ENCODE measurements at places on chromosomes 1 and 21. TPM values are rescaled to one million over a fixed set of nuclear protein-coding genes. Genes with fewer than 3 reads are reported as not detected.

Gene RASSF5
- 182 TPM for total RNA-seq

Gene TTC39A
- 0.41 TPM for total RNA-seq

Gene PLPPR4
- total RNA-seq, result not detected

Gene SCYL3
- 10.2 TPM for total RNA-seq

- DNase-seq, result no peak
Measured at GRCh38 chr1:224287714-224288113, 42.3 kb downstream of the NVL start.

DNA sequence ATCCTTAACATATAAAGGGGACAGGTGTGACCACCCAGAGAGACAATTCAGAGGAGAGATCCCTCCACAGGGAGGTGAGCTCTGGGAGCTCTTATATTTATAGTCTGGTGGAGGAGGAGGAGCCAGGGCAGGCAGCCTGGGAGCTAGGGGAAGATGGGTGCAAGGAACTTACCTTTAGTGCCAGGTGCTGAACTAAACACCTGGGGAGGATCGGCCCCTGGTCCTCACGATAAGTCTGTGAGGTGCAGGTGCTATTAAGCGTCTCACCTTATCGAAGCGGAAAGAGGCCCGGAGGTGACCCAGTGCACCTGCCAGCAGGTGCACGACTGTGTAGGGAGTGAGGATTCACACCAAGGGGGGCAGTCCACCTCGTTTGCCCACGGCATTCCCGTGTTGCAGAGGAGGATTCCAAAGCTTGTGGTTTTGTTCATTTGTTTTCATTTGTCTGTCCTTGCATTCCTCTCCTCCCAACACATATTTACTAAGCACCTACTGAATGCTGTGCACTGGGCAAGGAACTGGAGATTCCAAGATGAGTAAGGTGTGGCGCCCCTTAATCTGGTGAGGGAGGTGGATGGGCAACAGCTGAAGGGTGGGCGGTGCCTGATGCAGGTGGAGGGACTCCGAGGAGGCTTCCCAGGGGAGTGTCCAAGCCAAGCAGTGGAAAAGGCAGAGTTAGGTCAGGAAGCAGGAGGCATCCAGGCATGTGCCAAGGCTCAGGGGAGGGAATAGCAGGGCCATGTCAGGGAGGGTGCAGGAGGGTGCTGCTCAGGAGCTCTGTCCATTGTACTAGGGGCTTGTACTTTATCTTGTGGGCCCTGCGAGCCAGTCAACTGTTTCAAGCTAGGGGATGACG lies 11.5 kb downstream of the ARHGEF10L start:
- no peak for DNase-seq

DNA sequence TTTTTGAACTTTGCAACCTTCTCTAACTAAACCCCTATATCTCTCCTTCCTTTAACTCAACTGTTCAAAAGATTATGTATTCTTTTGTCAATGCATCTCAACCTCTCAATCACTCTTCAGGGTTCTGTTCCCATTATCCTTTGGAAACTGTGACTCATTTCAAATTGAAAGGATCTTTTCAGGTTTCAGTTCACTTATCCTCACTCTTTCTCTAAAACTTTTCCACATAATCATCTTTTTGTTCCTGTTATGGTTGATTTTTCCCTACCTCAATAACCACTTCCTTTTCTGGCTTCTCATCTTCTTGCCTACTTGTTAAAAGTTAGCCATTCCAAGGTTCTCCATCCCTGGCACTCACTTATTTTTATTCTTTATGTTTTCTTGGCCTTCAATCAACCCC lies 56.2 kb upstream of the NUF2 start:
- no peak for DNase-seq

Measured in activated T-helper 2 cell treated with anti-CD3 and anti-CD28 coated beads, Interferon-gamma antibody, Interleukin-2, Interleukin-4, amounts not matched to agents 10 μg/mL and 5 μg/mL and 100 μg/mL, durations not matched to agents 14 hours and 24 hours and 36 hours (primary cell).